ENCODE measurements at places on chromosomes 16 and 17.

- DNase-seq: no peak
Observed at GRCh38 chr17:43667947-43668348, 6.2 kb upstream of the MEOX1 start.

GRCh38 chr17:64115822-64116534 lies 14.0 kb downstream of the ERN1 start:
- DNase-seq: no peak

DNA sequence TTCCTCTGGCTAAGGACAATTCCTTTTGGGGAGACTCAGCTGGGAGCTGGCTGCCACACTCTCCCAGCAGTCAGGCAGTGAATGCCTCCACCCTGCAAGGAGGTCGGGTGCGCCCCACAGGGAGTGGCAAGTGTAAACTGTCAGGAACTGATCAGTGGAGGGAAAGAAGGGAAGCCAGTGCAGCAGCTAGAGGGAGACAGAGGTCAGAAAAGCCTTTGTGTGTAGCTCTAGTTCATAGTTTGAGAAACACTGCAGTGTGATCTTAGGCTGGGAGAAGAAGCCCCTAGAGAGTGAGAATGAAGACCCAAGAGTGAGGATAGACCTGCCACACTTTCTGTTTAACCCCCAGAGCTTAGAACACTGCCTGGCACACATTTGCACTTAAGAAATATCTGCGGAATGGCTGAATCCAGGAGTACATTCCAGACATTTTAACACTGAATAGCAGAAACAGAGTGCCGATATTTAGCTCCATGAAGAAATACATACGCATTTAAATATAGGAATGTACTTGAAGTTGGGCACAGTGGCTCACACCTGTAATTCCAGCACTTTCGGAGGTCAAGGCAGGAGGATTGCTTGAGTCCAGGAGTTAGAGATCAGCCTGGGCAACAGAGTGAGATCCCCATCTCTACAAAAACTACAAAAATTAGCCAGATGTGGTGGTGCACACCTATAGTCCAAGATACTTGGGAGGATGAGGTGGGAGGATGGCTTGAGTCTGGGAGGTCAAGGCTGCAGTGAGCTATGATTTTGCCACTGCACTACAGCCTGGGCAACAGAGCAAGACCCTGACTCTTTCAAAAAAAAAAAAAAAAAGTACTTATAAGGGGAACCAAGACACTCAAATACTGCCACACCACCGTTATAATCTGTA lies 11.1 kb upstream of the SLC5A11 start:
- DNase-seq: no peak

- DNase-seq: peak; percentile 65
Observed at GRCh38 chr16:57627184-57627871, 1.1 kb upstream of the ADGRG1 start.

DNA sequence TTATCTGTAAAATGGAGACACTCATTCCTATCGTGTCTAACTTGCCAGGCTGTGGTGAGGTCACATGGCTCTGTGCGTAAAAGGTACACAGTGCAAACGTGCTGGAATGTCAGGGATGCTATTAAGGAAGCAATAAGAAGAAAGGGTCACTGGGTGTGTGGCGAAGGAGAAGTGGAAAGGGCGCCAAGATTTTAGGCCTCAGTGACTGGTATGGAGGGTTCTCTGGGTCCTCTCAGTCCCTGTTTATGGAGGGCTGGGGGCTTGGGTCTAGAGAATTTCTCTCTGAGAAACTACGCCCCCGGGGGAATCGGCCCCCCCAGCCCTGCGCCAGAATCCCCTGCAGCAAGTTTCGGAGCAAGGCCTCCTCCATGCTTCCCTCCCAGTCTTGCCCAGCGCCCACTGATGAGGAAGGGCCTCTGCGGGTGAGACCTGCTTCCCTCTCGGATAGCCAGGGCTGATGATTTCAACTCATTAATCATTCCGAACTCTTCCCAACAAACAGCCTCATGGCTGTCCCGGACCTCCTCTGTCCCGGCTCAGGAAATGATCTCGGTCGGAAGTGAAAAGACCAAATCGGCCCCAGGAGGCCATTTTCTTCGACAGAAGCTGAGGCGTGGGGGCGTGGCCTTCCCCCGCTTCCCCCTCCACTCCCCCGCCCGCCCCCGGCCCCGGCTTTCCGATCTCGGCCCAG lies 1.2 kb upstream of the HEXIM1 start:
- DNase-seq: no peak
